Liver (tissue), 10 donors: ENCODE measurements at places on chromosomes 6 and 20. TPM values are rescaled to one million over a fixed set of nuclear protein-coding genes. Genes with fewer than 3 reads are reported as not detected.

DNA sequence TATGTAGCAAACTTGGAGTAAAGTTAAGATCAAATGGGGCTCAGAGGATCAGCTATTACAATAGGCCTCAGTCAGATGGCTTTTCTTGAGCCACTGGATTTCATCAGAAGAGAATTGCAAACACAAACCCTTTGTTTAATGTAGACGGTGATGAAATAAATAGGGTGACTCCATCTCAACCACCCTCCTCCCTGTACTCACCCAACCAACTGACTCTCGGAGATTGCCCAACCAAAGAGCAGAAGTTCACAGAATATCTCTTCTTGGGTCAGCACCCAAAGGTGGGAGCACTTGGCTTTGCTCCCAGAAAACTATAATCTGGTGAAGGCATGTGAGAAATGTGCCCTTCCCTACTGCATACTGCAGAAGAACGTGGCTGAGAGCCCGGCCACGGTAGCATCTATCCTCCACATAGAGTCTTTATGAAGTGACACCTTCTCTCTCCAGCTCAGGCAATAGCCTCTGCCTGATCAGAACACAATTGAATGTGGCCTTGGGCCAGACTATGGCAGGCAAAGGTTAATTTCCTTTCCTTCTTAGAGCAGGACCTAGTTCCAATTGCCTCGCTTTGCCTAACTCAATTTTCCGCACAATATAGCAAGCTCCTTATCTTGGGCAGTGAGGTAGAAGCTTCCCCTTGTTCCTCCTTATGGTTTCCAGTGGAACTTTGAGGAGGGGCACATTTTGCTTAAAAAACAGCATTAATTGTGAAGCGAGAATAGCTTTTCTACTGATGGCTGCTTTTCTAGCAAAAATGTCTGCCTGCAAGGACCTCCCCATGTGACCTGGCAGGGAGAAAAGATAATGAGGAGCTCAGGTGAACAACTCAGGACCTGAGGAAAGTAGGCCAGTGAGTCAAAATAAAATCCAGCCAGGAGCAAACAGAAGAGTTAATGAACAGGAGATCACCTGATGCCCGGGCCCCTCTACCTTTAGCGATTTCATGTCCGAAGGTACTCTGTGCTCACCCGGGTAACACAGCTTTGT is 79.4 kb downstream of the GFOD1 start:
- DNase-seq: peak; percentile 73

The SLCO4A1 gene
- total RNA-seq: 1.7 TPM

DNA sequence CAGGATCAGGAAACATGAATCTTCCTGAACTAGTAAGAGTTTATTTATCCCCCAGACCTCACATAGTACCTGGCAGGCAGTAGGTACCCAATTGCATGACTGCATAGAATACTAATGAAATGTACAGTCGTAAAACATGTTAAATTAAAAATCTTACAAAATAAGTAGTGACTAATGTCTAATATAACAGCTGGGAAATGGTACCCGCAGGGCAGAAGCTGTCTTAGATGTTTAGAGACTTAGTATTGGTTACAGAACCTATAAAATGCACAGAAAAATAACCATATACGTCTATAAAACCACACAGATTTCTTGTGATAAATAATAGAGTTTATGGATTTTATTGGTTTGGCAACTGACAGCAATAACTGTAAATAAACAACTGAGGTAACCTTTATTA is 139.1 kb upstream of the GMDS start:
- DNase-seq: no peak

The CENPW gene
- total RNA-seq: 0.67 TPM

The PACSIN1 gene
- total RNA-seq: 0.14 TPM

DNA sequence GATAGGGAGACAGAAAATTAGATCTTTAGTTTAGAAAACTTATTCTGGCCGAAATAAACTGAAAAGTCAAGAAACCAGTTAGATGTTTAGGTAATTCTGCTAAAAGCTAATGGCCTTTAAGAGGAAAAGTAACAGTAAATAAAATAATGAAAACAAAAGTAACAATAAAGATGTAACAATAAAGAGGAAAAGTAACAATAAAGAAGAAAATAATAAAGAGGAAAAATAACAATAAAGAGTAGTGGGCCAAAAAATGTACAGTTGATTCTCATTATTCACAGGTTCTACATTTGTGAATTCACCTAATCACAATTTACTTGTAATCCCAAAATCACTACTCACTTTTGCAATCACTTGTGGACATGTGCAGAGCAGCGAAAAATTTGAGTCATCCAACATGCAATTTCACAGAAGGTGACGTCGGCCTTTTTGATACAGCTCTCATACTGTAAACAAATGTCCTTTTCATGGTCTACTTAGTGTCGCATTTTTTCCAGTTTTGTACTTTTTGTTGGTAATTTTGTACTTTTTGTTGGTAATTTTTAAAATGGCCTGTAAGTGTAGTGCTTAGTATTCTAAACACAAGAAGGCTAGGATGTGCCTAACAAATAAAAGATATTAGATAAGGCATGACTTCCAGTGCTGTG is 24.0 kb downstream of the HBS1L start:
- DNase-seq: no peak

DNA sequence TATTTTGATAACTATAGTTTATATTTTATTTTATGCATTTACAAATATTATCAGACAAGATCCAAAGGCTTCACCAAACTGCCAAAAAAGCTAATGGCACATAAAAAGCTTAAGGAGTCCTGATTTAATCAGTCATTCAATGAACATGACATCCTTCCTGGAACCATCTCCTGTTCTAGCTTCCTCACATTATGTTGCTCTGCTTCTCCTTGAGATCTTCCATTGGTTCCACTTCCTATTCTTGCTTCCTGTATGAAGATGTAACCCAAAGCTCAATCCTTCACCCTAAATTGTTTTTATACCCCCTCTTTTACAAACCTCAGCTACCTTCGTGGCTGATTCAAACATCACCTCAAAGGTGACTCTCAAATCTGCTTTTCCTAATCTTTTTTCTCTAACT is 4.5 kb upstream of the BRD2 start:
- DNase-seq: no peak

DNA sequence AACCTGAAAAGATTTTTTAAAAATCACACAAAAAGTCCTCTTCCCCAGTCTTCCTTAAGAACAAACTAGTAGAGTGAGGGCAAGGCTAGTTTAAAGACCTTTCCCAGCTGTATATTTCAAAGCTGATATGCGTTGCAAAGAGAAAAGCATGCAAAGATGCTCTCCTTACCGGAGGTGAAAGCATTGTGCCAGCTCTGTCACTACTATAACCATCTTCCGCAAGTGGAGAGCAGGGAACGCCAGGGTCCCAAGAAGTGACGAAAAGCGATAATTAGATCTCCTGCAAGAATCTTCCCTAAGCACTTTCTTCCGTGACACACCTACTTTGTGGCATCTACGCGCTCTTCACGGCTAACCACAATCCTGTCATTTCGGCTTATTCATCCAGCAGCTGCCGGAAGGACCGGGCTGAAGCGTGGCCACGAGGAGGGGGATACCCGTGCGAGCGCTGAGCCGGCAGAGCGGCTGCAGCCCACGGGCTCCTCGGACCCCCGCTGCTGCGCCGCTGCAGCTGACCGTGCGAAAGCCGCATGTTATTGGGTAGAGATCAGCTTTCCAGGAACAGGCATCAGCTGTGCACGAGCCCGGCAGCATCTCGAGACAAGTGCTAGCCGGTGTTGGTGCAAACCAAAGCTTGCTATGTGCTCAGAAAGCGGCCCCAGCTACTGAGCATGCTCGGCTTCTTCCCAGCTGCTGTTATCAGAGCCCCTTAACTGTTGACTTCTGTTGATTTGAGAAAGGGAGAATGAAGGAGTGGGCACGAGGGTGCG is 57.2 kb upstream of the ARHGAP18 start:
- DNase-seq: no peak
